Stimulated activated CD4-positive, alpha-beta T cell treated with anti-CD3 and anti-CD28 coated beads, Interleukin-15, amount 100 ng/mL, for 1 hour (primary cell): ENCODE measurements at places on chromosomes 12 and 14.

- no peak for DNase-seq
Observed at GRCh38 chr14:24327303-24327702, 7.6 kb downstream of the ADCY4 start.

GRCh38 chr14:57388067-57388466 lies 2.3 kb upstream of the NAA30 start:
- no peak for DNase-seq

- no peak for DNase-seq
Observed at GRCh38 chr14:104473649-104474494, 105.7 kb upstream of the C14orf180 start.

- no peak for DNase-seq
Observed at GRCh38 chr12:61356485-61356884, 903.7 kb upstream of the USP15 start.

- no peak for DNase-seq
Observed at GRCh38 chr14:94724993-94725392, 44.9 kb downstream of the GSC start.

DNA sequence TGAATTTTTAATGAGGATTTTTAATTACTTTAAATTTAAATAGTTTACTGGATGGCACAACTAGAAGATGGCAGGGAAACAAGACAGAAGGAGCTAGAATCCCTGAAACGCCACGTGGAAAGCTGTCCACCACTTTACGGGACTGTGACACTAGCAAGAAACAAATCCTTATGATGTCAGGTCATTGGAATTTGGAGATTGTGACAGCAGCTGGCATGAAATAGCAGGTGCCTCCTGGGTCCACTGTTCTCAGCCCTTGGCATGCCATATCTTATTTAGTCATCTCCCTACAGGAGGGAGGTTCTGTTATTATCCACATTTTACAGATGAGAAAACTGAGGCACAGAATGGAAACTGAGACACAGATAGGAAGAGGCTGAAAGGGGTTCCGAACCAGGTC lies 113.8 kb downstream of the BCL11B start:
- DNase-seq = no peak

DNA sequence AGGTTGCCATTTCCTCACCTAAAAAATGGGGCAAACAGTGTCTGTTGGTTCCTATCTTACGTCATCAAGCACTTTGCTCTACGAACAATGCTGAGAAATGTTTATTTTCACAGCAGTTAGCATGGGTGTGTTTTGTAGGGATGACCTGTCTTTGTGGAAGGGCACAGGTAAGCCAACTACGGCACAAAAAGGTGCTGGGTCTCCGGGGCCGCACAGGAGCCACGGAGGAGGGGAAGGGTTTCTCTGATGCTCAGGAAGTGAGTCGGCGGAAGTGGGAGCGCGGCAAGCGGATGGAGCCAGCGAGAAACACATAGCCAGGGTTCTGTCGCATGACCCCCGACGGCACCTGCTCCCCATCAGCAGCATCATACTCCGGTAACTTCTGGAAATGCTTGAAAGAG lies 65.6 kb upstream of the TCL1B start:
- DNase-seq = no peak

GRCh38 chr14:89093083-89093730 lies 268.8 kb downstream of the TTC8 start:
- DNase-seq = no peak

- DNase-seq = no peak
Observed at GRCh38 chr12:102483466-102483865, 3.1 kb upstream of the IGF1 start.

GRCh38 chr14:38867561-38868150 lies 235.4 kb downstream of the SEC23A start:
- no peak for DNase-seq

GRCh38 chr12:42589465-42590329 lies at the start of gene PRICKLE1:
TSS of gene PRICKLE1 (minus strand) at chr12:42589746. CDS start at chr12:42472516, 117,230 bp downstream.
- peak; percentile 8 for DNase-seq

- DNase-seq = no peak
Observed at GRCh38 chr12:124111006-124111405, 138.0 kb downstream of the ZNF664 start.

GRCh38 chr12:122308811-122309210 lies 42.5 kb upstream of the VPS33A start:
- no peak for DNase-seq

- DNase-seq = no peak
Observed at GRCh38 chr14:94691660-94692034, 78.3 kb downstream of the GSC start.

GRCh38 chr12:51636986-51637385 lies 46.0 kb downstream of the SCN8A start:
- DNase-seq = no peak

- no peak for DNase-seq
Observed at GRCh38 chr14:96626121-96626768, 124.1 kb downstream of the PAPOLA start.

DNA sequence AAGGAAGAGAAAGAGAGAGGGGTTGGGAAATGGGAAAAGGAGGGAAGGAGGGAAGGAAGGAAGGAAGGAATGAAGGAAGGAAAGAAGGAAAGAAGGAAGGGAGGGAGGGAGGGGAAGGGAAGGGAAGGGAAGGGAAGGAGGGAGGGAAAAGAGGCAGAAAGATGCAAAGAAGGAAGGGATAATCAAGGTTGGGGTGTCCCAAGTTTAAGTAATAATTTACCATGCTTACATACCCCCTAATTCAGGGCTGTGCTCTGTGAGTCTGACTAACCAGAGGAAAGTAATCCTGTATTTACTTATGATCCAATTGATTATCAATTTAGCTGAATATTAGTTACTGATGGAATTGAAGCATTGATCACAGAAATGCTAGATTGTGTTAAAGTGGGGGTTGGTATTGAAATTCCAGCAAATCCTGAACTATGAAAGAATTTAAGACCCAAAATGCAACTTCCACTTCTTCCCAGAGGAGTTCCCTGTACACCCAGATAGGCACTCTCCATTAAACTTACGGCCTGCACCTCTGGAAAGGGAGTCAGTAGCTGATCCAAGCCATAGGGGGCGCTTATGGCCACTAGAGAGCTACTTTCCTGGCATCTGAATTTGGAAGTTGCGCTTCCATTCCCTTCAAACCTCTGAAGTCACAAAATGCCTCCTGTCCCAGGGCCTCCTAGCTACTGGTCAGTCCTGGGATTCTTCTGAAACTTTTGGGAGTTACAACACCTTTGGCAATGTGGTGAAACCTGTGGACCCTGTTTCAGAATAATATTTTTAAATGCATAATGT lies 162.7 kb upstream of the PWP1 start:
- no peak for DNase-seq

GRCh38 chr14:51552275-51552674 lies 99.4 kb upstream of the FRMD6 start:
- DNase-seq = no peak

DNA sequence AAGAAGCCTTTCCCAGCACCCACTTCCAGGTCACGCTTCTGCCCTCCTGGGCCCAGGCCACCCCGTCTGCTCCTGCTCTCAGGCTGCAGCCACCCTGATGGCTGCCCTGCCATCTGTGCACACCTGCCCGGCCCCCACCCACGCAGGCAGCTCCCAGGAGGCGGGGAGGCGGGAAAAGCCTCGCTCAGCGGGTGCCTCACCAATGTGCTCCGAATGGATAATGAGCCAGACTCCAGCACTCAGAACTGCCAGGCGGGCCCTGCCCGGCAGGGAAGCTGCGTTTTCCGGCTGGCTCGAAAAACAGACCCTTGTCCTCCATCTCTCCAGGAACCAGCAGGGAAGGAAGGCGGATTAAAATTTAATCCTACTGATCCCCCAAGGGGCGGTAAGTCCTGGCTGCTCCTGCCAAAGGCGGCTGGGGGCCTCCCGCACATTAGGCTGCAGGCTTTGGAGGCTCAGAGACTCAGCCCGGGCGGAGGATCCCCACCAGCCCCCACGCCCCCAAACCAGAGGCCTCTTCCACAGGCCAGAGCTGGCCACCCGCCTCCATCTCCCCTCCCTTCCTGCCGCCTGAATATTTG lies 104.0 kb downstream of the NCOR2 start:
- no peak for DNase-seq

GRCh38 chr14:104639885-104640548 lies 35.4 kb upstream of the TMEM179 start:
- no peak for DNase-seq

DNA sequence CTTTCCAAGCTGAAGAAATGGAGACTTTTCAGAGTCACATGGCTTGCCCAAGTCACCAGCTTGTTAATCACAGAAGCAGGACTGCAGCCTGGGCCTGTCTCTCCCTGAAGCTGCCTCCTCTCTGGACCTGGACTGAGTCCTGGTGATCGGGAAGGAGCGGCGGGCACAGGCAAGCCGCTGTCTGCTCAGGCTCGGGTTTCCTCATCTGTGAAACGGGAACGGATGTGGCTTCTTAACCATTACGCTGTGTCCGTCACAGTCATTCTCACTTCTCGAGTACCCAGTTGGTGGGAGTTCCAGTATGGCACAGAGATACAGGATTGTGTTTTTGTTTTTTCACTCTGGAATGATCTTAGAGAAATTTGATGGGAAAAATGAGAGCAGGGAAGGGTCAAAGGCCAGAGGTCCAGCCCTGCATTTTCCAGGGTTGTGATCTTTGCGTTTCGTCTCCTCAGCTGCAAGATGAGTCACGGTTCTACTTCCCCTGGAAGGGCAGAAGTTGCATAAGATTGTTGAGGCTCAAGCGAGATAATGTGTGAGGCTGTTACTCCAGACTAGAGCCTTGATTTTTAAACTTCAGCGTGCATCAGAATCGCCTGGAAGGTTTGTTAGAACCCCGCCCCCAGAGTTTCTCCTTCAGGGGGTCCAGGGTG lies 7.6 kb upstream of the LRTM2 start:
- DNase-seq = no peak

DNA sequence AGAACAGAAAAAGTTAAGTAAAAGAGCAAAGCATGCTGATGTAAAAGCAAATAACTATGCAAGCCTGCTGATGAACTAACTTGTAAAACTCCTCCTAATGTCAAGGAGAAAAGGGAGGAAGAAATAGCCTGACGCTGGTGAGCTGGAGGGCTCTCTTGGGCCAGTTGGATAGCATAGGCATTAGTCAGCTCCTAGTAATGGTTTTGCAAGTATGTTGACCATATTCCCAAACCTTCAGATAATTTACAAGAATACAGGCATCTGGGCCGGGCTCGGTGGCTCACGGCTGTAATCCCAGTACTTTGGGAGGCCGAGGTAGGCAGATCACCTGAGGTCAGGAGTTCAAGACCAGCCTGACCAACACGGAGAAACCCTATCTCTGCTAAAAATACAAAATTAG lies 871.4 kb downstream of the C12orf50 start:
- DNase-seq = no peak

DNA sequence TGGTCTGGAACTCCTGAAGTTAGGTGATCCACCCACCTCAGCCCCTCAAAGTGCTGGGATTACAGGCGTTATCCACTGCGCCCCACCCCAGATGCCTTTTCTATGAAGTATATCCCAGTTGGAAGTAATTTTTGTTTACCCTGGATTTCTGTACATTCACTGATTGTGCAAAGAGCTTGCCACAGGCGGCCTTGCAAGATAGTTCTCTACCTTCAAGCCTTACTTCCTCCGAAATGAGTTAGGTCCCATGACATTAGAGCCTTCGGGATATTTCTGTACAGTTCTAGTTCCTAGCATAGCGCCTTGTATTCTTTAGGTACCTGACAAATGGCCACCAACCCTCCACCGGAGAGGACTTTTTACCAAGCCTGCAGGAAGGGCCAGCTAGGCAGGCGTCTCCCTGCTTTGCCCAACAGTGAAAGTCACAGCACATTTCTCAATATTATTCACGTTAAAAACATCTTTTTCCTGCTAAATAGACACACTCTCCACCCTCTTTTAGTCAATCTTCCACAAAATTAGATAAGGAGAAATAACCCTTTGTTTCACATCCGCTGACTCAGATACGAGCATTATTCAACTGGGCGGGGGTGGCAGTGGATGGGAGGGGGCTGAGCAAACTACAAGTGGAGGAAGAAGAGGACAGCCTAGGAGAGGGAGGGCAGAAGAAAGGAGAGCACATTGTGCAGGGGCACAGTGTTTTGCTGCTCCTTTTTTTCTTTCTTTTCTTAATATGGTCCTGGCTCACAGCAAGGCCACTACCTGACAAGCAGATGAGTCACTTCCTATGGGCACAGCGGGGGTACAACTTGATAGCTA lies 40.0 kb upstream of the CAPRIN2 start:
- DNase-seq = no peak

GRCh38 chr14:78446807-78447206 lies 276.6 kb downstream of the NRXN3 start:
- DNase-seq = no peak

- DNase-seq = no peak
Observed at GRCh38 chr14:58469309-58469708, 41.8 kb downstream of the KIAA0586 start.

- DNase-seq = no peak
Observed at GRCh38 chr12:59699421-59700152, 103.8 kb downstream of the SLC16A7 start.

GRCh38 chr12:77253321-77253720 lies 188.0 kb upstream of the E2F7 start:
- DNase-seq = no peak

DNA sequence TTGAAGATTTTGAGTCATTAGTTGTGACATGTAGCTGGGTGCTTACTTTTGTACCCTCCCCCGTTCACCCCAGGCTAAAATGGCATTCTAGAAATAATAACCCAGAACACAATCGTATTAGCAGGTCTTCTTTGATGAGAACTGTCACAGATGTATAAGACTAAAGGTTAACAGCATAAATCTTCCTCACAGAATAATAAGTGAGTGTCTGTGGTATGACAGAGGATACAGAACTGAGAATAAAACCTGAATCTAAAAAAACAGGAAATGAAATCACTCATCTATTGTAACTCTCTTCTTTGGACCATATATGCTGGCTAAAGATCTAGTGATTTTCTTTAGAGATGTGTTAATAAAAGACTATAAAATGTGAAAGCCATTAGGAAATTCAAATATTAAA lies 746.6 kb downstream of the LRFN5 start:
- no peak for DNase-seq

DNA sequence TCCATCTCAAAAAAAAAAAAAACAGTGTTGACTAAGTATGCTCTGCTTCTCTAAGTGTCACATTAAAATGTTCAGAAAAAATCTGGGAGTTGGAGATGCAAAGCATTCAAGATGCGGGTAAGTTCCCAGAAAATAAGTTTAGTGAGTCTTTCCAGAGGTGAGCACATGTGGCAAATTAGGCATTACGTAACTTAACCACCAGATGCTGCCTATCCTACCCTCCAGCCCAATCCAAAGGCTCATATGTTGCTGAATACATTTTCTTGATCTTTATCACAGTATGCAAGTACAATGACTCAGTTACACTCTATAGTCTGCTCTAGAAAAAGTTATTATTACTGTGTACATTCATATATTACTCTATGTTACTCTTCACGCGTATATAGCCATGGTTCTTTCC lies 3.6 kb downstream of the SLC2A14 start:
- DNase-seq = no peak

DNA sequence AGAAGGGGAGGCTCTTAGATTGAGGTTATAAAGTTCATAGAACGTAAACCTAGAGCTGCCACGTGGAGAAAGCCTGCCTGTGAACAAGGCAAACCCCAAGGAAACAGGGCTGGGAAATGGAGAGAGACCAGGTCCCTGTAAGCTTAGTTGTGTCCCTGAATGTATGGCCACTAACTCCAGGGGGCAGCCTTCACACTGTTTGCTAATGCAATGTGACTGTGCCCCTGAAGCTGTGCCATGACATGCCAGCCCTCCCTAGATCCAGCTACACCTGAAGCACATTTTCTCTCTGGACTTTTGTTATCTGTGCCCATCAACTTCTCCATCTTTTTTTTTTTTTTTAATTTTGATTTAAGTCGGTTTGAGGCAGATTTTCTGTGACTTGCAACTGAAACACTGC lies 60.6 kb upstream of the TMCC3 start:
- DNase-seq = no peak

- peak; percentile 26 for DNase-seq
Observed at GRCh38 chr12:109110988-109111495, 5.3 kb upstream of the ACACB start.
